Activated CD8-positive, alpha-beta memory T cell treated with anti-CD3 and anti-CD28 coated beads, Interleukin-2, amount 10 ng/mL, durations not matched to agents 7 days and 5 days (primary cell): ENCODE measurements at places on chromosomes 7 and 10. TPM values are rescaled to one million over a fixed set of nuclear protein-coding genes. Genes with fewer than 3 reads are reported as not detected.

Gene BUD31
- 116 TPM for total RNA-seq

Gene GNB2
- 243 TPM for total RNA-seq

GRCh38 chr10:77004917-77005564 lies 632.6 kb downstream of the KCNMA1 start:
- DNase-seq: no peak

DNA sequence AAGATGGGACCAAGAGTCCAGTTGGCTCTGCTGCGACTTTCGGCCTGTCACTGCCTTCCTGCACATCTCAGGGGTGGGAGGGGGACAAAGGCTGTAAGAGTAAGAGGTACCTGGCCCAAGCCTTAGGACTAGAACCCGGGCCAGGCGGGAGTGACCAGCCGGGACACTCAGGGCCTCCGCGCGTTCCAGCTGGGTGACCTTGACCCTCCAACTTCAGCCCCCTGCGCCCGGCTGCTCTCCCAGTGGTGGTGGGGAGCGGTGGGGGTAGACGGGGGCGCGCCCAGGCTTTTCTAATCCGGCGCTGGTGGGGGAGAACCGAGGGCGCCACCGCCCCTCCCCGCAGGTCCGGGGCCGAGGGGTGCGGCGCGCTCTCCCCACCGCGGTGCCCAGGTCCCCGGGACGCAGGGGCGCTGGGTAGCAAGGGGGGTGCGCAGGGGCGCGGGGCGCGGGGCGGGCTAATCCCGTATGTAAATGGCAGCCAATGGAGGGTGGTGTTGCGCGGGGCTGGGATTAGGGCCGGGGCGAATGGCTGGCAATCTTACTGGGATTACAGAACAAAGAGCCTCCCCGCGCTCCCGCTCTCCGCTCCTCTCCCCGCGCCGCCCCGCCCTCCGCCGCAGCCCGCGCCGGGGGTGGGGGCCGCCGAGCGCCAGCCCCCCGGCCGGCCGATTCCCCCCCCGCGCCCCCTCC lies at the start of gene GTF2IRD1:
TSS of gene GTF2IRD1 (plus strand) at position 585 of the 690 bp plus-strand sequence. CDS start 54,175 bp downstream, outside the sequence.
- no peak for DNase-seq

GRCh38 chr7:4052130-4052529 lies 630.0 kb upstream of the FOXK1 start:
- no peak for DNase-seq

- no peak for DNase-seq
Observed at GRCh38 chr7:137084607-137085380, 216.3 kb downstream of the CHRM2 start.

DNA sequence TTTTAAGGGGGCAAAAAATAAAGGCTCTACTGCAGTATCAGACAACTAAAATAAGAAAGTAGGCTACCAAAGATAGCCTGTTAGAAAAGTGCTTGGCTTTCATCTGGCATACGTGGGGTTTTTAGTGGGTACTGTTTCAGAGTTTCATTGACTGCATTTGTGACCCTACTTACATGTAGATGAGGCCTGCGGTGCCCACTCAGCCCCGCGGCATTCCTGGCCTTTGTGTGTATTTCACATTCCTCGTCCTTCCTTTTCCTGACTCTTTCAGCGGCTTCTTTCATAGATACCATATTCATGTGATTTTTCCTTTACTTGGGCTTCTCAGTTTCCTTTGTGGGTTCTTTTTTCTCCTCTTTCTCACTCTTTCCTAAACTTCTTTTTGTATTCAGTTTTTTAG lies 50.7 kb downstream of the UBE3C start:
- DNase-seq: no peak

DNA sequence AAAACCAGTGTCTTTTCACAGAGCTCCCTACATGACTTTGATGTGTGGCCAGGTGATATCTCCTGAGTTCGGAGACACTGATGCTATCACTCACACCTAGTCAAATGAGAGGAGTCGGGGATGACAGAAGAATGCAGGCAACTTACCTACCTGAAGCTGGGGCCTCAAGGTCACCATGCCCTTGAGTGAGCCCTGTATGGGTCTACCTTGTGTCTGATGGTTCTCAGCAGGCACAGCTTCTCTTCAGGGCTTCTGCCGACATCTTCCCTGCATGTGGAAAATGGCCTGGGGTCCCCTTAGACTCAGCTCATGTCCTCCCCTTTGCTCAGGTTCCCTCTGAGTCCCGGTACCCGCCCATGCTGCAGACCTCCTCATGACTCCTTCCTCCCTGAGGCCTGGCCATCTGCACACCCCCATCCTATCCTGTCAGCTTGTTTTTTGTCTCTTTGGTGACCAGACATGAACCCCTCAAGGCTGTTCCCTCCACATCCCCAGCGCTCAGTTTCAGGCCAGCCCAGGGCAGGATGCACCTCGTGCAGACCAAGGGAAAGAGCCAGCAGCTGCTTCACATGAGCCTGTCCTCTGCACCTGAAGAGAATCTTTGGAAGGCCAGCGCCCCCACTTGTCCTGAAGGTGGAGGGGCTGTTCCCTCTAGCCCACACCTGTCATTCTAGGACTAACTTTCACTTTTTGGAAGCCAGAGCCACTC lies 74.6 kb upstream of the GDF10 start:
- DNase-seq: peak; percentile 27

DNA sequence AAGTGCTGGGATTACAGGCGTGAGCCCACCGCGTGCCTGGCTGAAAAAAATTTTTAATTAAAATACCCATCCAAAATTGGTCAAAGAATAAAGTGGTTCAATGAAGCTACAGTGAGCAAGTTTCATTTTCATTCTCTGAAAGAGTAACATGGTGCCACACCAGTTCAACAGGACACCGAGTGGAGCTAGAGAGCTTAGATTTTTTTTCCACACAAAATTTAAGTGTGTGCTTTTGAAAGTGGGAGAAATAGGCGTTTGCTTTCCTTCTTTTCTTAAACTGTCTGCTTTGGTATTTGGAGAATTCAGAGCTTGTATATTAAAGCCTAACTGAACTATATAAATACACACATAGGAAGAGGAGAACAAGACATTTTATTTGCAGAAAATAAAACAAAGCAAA lies 43.4 kb downstream of the BPGM start:
- DNase-seq: no peak

GRCh38 chr10:787933-788651 lies 98.6 kb upstream of the DIP2C start:
- DNase-seq: no peak

- DNase-seq: no peak
Observed at GRCh38 chr10:107427016-107427415, 262.5 kb upstream of the SORCS1 start.

DNA sequence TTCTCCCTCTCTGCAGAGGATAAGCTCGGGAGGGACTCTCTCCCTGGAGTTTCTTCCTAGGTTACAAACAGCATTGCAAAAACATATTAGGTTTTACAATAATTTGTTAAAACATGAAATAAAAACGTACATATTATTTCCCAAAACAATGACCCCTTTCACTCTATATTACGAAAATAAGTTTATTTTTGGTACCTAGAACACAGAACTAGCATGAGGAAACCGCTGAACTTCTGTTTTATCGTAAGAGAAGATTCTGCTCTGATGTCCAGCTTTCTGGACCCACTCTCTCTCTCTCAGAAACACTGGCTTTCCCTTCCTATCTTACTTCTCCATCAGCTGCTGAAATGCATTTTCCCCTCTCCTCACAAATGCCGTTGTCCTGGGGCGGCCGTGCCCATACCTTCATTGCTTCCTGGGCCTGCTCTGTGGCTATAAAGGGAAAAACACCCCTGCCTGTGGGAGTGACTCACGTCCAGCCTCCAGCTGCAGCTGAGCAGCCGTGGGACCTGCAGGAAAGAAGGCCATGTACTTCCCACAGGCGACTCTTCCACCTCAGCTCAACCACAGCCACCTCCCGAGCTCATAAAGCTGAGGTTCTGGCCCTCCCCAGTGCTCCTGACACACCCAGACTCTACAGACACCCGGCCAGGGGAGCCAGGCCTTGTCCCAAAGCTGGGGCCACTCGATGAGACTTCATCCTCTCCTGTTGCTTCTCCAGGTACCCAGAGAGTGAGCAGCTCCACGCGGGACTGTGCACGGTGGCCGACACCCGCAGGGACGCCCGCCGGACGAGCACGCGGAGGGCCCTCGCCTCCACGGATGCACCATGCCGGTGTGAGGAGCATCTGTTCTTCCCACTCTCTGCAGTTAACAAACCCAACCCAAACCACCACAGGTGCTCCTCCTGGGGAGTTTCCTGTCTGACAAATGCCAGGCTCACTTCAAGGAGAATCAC lies 3.1 kb downstream of the GPER1 start:
- DNase-seq: no peak

GRCh38 chr10:71300555-71301370 lies 18.3 kb upstream of the SLC29A3 start:
- no peak for DNase-seq

- DNase-seq: no peak
Observed at GRCh38 chr10:51934373-51934772, 235.0 kb upstream of the CSTF2T start.

GRCh38 chr10:13399236-13399635 lies 51.1 kb upstream of the SEPHS1 start:
- no peak for DNase-seq

DNA sequence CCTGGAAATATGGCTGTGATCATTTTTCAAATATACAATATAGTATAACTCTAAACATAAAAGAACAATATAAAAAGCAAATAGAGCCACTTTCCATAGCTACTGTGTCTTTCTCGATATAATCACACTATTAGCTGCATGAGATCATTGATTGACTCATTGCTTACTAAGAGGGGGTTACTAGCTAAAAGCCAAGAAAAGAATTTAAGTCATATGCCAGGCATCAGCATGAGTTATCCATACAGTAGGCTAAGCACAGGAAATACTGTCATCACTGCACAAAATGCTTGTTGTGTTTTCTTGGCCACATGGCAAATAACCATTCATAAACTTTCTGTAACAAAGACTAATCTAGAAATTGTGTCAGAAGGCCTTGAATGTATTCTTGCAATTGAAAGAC lies 18.8 kb upstream of the ABCB5 start:
- no peak for DNase-seq

DNA sequence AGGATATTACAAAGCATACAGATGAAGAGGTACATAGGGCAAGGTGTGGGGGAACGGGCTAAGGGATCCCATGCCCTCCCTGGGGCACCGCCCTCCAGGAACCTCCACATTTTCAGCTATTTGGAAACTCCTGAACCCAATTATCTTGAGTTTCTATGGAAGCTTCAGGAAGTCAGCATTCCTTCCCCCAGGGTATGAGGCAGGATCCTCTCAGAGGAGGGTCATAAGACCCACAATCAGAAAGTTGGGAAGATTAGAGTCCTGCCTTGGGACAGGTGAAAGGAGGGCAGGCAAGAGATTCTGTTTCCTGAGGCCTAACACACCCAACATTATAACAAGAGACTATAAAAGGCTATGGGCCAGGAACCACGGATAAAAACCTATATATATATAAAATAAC lies 98.0 kb downstream of the RALA start:
- no peak for DNase-seq
